ENCODE measurements at places on chromosomes 11 and 22.
A peak's percentile ranks its signal among the peaks of the same experiment; 100 is the strongest.

DNA sequence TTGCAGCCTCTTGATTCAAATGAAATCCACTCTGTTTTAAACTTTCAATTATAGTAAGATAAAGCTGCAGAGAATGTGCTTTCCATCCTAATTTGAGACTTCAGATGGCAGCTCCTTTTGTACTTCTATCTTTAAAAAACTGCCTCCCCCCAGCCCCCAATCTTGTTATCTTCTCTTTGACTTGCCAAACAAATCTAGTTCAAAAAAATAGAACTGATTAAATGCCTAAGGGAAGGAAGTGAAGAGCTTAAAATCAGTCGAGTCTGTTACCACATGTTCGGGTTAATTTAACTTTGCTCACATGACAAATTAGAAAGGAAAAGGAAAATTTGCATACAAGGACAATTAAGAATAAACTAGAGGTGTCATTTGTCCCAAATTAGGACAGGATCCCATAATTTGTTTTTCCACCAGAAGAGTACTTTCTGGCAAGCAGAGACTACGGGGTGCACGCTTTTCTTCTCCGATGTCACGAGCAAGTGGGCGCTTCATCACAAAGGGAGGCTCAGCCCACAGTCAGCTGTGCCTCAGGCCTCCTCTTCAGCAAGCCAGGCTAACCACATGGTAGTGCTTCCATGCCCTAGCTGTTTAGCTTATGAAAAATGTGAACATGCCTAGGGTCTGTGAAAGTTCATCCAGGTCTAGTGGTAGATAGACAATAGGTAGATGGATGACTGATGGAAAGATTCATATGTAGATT lies 69.0 kb upstream of the LDLRAD3 start:
- no peaks in the 10 kb centered on the region for H3K36me3 ChIP-seq
- H3K27me3 ChIP-seq, result no peaks in the 10 kb centered on the region
- H3K4me3 ChIP-seq, result no peak overlapping the region
- no peak overlapping the region for H3K27ac ChIP-seq
- no peaks in the 10 kb centered on the region for H3K4me1 ChIP-seq

- no peak overlapping the region for H3K27ac ChIP-seq
- H3K4me1 ChIP-seq, result no peaks in the 10 kb centered on the region
- DNase-seq, result no peak
- no peaks in the 10 kb centered on the region for H3K36me3 ChIP-seq
- H3K4me3 ChIP-seq, result no peak overlapping the region
- H3K27me3 ChIP-seq, result no peaks in the 10 kb centered on the region
Measured at GRCh38 chr11:78605296-78605695, 30.6 kb upstream of the NARS2 start.

DNA sequence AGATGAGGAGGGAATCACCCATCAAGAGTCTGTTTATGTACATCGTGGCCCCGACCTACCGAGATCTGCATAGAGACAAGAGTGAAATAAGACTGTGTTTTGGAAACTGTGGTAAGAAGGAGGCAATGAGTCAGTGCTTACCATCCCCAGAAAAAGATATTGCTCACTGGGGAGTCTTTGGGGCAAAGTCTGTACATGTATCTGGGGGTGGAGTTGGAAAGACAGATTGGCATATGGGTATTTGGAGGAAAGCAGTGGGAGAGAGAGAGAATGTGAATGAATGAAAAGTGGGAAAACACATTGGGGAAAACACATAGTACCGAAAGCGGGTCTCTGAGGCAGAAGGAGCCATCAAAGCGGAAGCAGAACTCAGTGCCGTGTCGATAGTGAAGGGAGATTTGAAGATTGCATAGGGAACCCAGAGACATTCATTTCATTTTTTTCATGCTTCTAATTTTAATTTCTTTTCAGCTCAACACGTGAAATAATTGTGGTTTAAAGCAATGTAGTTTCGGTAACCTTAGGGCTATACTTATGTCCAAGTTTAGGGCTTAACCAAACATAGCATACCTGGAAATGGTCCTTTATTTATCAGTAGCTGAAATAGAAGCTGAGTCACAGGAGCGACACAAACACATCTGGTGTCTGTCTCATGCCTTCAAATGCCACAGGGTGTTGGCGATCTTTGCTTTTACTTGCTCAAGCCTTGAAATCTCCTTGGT lies 98.6 kb upstream of the CD44 start:
- H3K36me3 ChIP-seq, result no peaks in the 10 kb centered on the region
- peaks cover 29% of the 10 kb centered on the region for H3K4me1 ChIP-seq
- H3K4me3 ChIP-seq, result peak overlapping the region; percentile 60
- H3K27ac ChIP-seq, result peak overlapping the region; percentile 86
- H3K27me3 ChIP-seq, result no peaks in the 10 kb centered on the region
- DNase-seq, result peak; percentile 53

DNA sequence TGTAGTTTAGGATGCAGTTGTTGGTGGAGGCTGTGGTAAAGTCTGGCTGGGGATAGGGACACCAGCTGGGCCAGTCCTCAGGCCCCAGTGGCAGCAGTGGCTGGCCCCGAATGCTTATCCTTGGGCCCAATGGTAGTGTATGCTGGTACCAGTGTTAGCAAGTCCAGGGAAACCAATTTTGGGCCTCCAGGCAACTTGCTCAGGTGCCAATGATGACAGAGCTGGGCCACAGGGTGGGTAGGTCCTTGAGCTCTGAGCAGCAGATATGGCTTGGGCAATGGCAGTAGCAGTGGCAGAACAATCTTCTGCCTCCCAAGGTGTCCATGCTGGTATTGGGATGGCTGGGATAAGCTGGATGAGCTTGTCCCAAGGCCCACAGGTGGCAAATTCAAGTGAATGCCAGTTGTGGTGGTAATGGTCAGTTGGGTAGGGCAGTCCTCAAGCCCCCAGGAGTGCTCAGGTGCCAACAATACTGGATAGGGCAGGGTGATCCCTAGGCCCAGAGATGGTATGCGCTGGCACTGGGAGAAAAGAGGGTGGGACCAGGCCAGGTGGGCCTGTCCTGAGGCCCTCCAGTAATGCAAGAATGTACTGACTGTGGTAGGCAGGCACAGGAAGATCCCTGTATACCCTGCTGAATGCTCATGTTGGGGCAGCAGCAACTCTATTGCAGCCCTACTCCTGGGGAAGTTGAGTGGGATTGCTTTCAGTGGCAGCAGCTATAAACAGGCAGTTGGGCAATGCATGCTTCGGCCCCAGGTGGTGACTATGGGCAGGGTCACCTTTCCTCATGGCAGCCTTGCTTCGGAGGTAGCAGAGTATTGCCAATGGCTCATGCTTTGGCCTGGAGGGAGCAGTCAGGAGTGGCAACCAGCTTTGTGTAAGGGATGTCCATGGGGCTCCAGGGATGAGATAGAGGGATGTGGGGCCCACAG lies 54.7 kb downstream of the KCNQ1OT1 start:
- no peak overlapping the region for H3K4me3 ChIP-seq
- DNase-seq, result no peak
- no peaks in the 10 kb centered on the region for H3K27me3 ChIP-seq

DNA sequence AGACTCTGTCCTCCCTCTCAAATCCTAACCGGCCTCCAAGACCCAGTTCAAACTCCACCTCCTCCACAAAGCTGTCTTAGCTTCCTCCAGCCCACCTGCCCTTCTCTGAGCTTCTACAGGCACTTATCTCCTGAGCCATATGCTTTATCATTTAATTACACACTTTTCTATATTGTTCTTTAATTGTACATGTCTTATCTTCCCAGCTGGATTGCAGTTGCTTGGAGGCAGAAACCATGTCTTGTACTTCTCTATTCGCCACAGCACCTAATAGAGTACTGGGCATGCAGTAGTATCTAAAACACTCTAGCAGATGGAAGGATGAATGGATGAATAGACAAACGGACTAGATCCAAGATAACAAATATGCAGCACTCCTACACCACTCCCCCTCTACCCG lies 11.3 kb downstream of the TRIM29 start:
- H3K27me3 ChIP-seq, result no peaks in the 10 kb centered on the region
- DNase-seq, result no peak
- H3K27ac ChIP-seq, result no peak overlapping the region
- H3K4me3 ChIP-seq, result no peak overlapping the region
- no peaks in the 10 kb centered on the region for H3K36me3 ChIP-seq
- H3K4me1 ChIP-seq, result no peaks in the 10 kb centered on the region

DNA sequence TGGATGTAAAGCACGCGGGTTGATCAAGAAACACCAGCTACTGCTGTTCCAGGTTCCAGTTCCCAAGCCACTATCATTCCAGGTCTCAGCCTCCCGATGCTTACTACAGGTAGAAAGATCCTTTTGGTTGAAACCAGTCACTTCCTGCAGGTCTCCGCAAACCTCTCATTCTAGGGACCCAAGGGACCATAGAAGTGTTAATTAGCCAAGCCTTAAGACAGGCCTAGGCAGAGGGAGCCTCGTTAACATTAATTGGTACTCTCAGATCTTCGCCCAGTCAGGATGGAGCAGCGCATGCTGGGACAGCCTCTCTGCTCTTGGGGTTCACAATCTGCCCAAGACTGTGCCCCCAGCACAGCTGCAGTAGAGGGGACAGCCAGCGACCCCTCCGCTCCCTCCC lies 11.2 kb upstream of the OAF start:
- H3K36me3 ChIP-seq, result no peaks in the 10 kb centered on the region
- DNase-seq, result no peak
- H3K4me3 ChIP-seq, result no peak overlapping the region
- no peaks in the 10 kb centered on the region for H3K27me3 ChIP-seq
- no peak overlapping the region for H3K27ac ChIP-seq

DNA sequence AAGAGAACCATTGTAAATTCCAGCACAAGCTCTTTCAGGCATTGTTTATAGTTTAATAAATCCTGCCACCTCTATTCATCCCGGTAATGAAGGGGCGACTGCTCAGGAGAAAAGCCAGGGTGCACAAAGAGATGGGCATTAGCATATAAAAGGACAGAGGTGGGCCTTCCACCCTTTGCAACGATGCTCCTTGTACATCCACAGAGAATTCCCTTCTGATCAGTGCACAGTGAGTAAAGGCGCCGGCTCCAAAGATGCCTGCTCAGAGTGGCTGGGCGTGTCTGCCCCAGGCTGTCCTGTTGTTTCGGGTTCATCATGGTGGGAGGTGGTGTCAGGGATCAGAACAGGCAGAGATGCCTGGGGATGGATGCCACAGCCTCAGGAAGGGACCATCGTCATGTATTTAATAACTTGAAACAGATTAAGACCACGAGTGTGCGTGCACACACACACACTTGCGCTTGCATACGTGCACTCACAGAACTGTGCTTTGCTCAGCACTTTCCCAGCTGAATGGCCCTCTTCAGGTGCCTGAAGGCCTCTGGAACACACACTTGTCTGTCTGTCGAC lies 305.0 kb downstream of the TBC1D22A start:
- peaks cover 5% of the 10 kb centered on the region for H3K4me1 ChIP-seq
- no peak overlapping the region for H3K27ac ChIP-seq
- peaks cover under 1% of the 10 kb centered on the region for H3K36me3 ChIP-seq
- DNase-seq, result no peak

DNA sequence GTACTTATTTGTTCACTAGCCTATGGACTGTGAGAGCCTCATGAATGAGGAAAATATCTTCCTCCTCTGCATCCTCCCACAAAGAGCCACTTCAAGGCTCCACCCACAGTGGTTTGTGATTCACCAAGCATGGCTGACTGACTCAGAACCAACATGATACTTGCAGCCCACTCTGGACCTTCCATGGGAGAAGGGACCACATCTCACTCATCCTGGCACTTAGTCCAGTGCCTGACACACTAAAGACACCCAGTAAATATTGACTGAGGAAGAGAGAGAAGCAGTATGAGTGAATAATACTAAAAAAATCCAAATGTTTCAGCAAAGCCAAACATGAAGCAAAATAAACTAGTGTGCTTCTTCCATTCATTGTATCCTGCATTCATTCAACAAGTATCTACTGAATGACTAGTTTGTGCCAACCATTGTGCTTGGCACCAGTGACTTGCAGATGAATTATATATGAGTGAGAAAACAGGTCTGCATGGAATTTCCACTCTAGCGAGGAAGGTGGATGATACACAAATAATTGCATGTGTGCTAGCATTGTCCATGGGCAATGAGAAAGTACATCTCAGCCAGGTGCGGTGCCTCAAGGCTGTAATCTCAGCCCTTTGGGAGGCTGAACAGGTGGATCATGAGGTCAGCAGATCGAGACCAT lies 54.9 kb upstream of the BLID start:
- no peak overlapping the region for H3K27ac ChIP-seq
- no peaks in the 10 kb centered on the region for H3K27me3 ChIP-seq
- H3K36me3 ChIP-seq, result no peaks in the 10 kb centered on the region
- no peak overlapping the region for H3K4me3 ChIP-seq
- H3K4me1 ChIP-seq, result no peaks in the 10 kb centered on the region

All from naive thymus-derived CD4-positive, alpha-beta T cell (primary cell).